ENCODE measurements at places on chromosomes 3 and 15. TPM values are rescaled to one million over a fixed set of nuclear protein-coding genes. Genes with fewer than 3 reads are reported as not detected.

ETV5 gene
- total RNA-seq, result 15.4 TPM

DNA sequence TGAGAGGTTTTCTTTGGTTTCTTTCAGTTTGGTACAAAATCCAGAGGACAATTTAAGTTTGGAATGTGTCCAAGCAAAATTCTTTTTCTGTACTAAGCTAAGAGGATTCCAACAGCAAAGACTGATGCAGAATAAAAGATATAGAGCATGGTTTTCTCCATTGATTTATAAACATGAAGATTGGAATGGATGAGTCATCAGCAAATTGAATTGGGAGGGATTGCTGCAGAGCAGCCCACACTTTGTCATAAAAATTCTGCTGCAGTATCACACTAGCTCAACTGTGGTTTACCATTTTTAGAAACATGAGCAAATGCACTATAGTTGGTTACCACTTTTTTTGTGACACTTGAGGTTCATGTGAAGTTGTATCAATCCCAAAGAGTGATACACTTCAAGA lies 16.1 kb upstream of the LARP6 start:
- H3K4me1 ChIP-seq, result peaks cover 8% of the 10 kb centered on the region
- no peak overlapping the region for H3K4me3 ChIP-seq
- H3K27ac ChIP-seq, result no peak overlapping the region

DNA sequence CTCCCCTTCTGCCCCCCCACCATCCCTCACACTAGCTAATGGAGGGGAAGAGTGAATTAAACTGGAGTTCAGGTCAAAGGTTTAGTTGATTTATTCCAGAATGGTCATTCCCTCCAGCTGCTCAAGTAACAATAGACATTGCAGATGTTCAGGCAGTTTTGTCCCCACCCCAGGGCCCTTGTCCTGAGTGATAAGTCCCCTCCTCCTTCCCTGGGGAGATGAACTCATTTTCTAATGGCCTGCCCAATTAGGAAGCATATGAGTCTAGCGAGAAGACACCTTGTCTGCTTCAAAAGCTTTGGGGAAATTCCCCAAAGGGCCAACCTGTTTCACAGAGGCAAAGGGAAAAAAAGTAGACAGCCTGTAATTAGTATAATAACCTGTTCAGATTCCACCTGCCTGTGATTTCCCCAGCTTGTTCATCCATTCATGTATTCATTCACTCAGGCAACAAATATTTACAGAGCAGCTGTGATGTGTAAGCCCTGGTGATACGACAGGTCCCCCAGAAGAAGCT lies 165.3 kb downstream of the SHQ1 start:
- H3K27ac ChIP-seq, result no peak overlapping the region
- H3K4me1 ChIP-seq, result peaks cover 6% of the 10 kb centered on the region

KNG1 gene
- total RNA-seq, result 1,496 TPM

GRCh38 chr3:126921085-126921824 lies 61.7 kb upstream of the PLXNA1 start:
- H3K27me3 ChIP-seq, result no peaks in the 10 kb centered on the region
- no peak overlapping the region for H3K4me3 ChIP-seq
- no peak overlapping the region for H3K27ac ChIP-seq
- no peaks in the 10 kb centered on the region for H3K36me3 ChIP-seq

ATP2B2 gene
- 38.9 TPM for total RNA-seq

EIF4E3 gene
- total RNA-seq, result 6.9 TPM

DNA sequence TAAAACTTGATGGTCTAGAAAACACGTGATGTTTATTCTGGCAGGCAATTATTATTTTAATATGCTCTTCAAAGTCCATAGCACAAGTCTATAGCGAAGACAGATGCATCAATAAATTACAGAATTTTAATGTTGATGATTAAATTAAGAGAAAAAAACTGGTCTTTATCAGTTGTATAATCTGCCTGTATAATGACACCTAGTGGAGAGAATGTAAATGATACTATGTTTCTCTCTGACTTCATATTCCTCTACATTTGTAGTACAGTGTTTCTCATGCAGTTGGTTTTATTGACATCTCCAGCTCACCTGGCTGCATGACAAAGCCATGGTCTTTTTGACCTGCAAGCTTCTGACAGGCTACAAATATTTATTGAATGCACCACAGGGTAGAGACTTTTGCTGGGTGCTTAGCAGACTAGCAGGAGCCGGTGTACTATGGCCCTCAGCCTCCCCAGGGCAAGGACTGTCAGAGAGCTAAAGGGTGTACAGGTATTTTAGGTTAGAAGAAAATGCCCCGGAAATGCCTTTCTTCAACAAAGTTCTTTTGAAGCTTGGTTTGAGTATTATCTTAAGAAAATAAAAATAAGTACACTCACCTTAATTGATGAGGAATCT lies 289.9 kb downstream of the GAP43 start:
- no peak overlapping the region for H3K4me3 ChIP-seq
- DNase-seq, result no peak
- H3K27ac ChIP-seq, result no peak overlapping the region
- H3K27me3 ChIP-seq, result no peaks in the 10 kb centered on the region

GRCh38 chr3:61813636-61814035 lies 252.3 kb downstream of the PTPRG start:
- no peak for DNase-seq
- H3K4me1 ChIP-seq, result no peaks in the 10 kb centered on the region
- H3K27ac ChIP-seq, result no peak overlapping the region
- no peaks in the 10 kb centered on the region for H3K27me3 ChIP-seq
- H3K4me3 ChIP-seq, result no peak overlapping the region
- H3K36me3 ChIP-seq, result no peaks in the 10 kb centered on the region

DNA sequence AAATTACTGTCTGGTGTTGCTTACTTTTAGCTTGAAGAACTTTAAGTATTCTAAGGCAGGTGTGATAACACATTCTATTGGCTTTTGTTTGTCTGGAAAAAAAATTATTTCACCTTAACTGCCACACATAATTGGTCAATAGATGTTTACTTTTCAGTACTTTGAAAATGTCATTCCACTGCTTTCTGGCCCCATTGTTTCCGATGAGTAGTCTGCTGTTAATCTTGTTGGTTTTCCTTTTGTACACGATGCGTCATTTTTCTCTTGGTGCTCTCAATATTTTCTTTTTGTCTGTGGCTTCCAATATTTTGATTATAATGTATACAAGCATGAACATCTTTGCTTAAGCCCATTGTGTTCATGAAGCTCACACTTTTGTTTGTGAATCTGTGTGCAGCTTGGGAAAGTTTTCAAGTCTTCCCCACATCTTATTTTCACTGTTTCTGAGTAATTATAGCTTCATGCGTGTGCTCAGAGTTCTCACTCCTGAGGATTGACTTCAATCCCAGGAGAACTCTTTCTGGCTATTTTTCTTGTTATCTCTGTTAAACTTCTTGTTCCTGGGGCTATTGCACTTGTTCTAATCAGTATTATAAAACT lies 664.7 kb downstream of the IGSF11 start:
- no peak for DNase-seq
- no peaks in the 10 kb centered on the region for H3K4me1 ChIP-seq
- H3K36me3 ChIP-seq, result no peaks in the 10 kb centered on the region
- H3K4me3 ChIP-seq, result no peak overlapping the region

CHDH gene
- 45.2 TPM for total RNA-seq

C2CD4A gene
- total RNA-seq, result 6.3 TPM

CYB561D2 gene
- 14.3 TPM for total RNA-seq

DNA sequence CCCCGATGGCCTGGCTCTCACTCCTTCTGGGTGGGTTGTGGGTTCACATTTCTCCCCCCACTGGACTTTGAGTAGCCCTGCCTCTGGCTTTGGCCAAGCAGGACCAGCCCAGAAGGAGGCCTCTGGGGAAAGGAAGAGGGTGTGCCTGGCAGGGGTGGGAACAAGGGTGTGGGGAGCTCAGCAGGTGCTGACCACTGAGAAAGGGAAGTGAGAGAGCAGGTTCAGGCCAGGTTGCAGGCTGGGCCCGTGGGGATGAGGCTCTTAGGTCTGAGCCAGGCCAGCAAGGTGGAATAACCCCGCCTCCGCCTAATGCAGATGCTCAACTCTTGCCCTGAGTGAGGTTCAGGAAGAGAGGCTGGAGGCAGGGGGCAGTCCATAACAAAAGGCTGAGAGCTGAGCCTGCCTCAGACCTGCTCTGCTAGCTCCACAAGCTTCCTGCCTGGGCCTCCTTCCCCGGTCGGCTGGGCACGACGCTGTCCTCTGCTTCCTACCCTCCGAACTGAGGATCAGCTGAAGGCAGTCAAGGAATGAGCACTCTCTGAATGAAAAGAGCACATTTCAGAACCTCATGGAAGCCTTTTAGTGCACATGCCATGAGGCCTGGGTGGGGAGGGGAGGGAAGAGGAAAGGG lies 82.7 kb downstream of the TLE3 start:
- no peak for DNase-seq
- H3K27ac ChIP-seq, result no peak overlapping the region
- H3K4me3 ChIP-seq, result no peak overlapping the region
- H3K27me3 ChIP-seq, result no peaks in the 10 kb centered on the region
- no peaks in the 10 kb centered on the region for H3K36me3 ChIP-seq
- H3K4me1 ChIP-seq, result no peaks in the 10 kb centered on the region

DNA sequence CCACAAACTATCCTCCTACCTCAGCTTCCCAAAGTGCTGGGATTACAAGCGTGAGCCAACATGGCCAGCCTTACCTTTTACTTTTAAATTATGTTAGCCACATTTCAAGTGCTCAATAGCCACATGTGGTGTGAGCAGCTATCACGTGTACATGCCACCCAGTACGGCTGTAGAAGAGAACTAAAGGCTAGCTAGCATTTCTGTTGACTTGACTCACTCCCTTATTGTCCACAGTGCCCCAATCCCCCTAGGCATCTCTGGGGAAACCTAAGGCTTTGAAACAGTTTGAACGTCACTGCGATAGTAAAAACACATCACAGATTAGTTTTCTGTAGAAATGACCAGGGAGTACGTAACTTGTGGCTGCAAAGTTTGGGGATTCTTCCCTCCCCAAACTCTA lies 12.0 kb downstream of the C15orf40 start:
- H3K36me3 ChIP-seq, result no peaks in the 10 kb centered on the region
- no peaks in the 10 kb centered on the region for H3K27me3 ChIP-seq
- H3K4me3 ChIP-seq, result no peak overlapping the region
- DNase-seq, result no peak
- peaks cover 6% of the 10 kb centered on the region for H3K4me1 ChIP-seq

GRCh38 chr3:114223143-114223542 lies 14.2 kb downstream of the ZNF80 start:
- no peak overlapping the region for H3K27ac ChIP-seq
- no peaks in the 10 kb centered on the region for H3K27me3 ChIP-seq
- H3K4me1 ChIP-seq, result no peaks in the 10 kb centered on the region
- no peaks in the 10 kb centered on the region for H3K36me3 ChIP-seq
- no peak for DNase-seq
- no peak overlapping the region for H3K4me3 ChIP-seq

DNA sequence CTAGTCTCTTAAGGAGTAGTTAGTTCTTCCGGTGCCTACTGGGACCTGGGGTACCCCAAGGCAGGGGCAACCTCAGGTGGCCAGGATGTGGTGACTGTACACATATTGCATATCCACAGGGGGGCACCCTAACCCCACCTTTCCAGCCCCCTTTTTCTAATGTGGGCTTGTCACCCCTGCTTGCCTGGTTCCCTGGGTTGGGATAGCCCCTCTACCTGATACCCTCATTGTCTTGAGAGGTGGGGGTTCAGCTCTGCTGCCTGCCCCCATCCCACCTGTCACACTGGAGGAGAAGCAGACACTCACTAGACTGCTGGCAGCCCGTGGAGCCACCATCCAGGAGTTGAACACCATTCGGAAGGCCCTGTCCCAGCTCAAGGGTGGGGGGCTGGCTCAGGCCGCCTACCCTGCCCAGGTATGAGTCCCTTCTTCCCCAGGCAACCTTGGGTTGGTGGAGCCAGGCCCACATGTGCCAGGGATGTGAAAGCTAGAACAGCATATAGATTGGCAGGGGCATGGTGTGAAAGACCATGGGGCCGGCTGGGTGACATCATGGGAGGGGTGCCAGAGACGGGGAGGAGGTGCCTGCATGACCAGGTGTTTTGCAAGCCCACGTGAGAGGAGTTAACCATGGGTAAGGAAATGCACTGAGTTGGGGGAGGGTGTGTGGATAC lies 4.0 kb downstream of the GLYCTK start:
- no peaks in the 10 kb centered on the region for H3K27me3 ChIP-seq
- peak overlapping the region; percentile 77 for H3K4me3 ChIP-seq
- DNase-seq, result no peak
- H3K4me1 ChIP-seq, result no peaks in the 10 kb centered on the region
- H3K27ac ChIP-seq, result no peak overlapping the region

- peak overlapping the region; percentile 82 for H3K4me3 ChIP-seq
- H3K27me3 ChIP-seq, result no peaks in the 10 kb centered on the region
- no peaks in the 10 kb centered on the region for H3K36me3 ChIP-seq
- H3K27ac ChIP-seq, result peak overlapping the region; percentile 100
- DNase-seq, result peak; percentile 92
- no peaks in the 10 kb centered on the region for H3K4me1 ChIP-seq
Observed at GRCh38 chr3:120095226-120095978, 1.2 kb upstream of the GSK3B start.

- no peaks in the 10 kb centered on the region for H3K4me1 ChIP-seq
- no peak overlapping the region for H3K4me3 ChIP-seq
- no peaks in the 10 kb centered on the region for H3K27me3 ChIP-seq
- peak; percentile 29 for DNase-seq
Observed at GRCh38 chr3:6799264-6799915, 61.5 kb upstream of the GRM7 start.

- no peaks in the 10 kb centered on the region for H3K27me3 ChIP-seq
- no peaks in the 10 kb centered on the region for H3K36me3 ChIP-seq
- H3K4me3 ChIP-seq, result no peak overlapping the region
- H3K4me1 ChIP-seq, result no peaks in the 10 kb centered on the region
- no peak for DNase-seq
Observed at GRCh38 chr3:108312656-108313055, 16.3 kb downstream of the HHLA2 start.

DNA sequence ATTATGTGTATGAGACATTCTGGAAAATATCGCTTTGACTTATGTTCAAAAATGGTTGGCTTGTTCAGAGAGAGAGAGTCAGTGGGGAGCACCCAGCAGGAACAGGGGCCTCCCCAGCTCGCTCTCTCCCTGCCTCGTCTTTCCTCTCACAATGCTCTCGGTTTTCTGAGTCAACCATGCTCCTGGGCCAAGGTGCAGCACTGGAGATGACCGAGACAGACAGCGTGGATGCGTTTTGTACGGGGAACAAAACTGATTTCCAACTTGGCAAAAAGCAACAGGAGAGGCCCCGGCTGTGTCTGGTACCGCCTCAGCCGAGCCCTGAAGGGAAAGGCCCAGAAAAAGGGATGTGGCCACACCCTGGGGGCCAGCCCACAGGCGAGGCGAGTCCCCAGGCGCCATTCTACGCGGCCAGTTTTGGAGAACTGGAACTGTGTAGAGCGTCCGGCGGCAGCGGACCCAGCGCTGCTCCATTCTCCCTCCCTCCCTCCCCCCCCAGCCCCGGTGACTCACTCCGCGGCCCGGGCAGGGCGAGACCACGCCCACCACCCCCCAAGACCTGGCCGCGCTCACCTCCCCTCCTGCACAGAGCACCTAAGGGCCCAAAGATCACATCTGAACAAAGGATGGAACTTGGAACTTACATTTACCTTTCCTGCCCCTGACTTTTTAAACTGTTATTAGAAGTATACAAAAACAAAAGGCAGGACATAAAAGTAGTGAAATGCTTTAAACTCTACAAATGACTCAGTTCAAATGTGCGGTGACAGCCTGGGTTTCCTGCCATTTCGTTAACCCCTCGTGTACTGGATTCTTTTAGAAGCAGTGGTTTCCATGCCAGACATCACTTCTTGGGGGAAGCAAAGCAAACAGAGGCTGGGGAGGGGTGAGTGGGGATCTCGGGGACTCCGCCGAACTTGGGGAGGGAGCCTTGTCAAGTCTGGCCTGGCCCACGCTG lies 12.7 kb downstream of the ATP10A start:
- H3K4me1 ChIP-seq, result no peaks in the 10 kb centered on the region
- no peaks in the 10 kb centered on the region for H3K27me3 ChIP-seq
- no peaks in the 10 kb centered on the region for H3K36me3 ChIP-seq

- H3K27ac ChIP-seq, result peak overlapping the region; percentile 0
- H3K36me3 ChIP-seq, result no peaks in the 10 kb centered on the region
- H3K4me1 ChIP-seq, result no peaks in the 10 kb centered on the region
- DNase-seq, result no peak
- H3K4me3 ChIP-seq, result no peak overlapping the region
Observed at GRCh38 chr3:58200846-58201355, 9.9 kb downstream of the DNASE1L3 start.
